ENCODE measurements at places on chromosomes 1 and 21.

GRCh38 chr1:227318016-227318852 is at the start of gene CDC42BPA:
CDC42BPA (minus strand) TSS chr1:227318492; CDS start chr1:227317182, 1,310 bp downstream.
- peak; percentile 95 for DNase-seq

DNA sequence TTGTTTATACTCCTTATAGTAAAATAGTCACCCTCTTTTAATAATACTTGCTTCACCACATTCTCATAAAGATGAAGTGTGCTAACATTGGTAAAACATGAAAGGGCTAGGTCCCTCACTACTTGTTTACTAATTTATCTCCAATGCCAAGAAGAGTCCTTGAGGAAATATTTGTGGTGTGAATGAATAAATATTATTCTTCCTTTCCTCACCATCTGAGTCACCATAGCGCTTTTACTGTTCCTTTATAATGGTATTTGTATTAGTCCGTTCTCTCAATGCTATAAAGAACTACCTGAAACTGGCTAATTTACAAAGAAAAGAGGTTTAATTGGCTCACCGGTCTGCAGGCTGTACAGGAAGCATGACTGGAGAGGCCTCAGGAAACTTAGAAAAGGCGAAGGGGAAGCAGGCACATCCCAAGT is 222.8 kb upstream of the ZRANB2 start:
- DNase-seq = no peak

- no peak for DNase-seq
Measured at GRCh38 chr1:165858967-165859845, 31.8 kb downstream of the UCK2 start.

DNA sequence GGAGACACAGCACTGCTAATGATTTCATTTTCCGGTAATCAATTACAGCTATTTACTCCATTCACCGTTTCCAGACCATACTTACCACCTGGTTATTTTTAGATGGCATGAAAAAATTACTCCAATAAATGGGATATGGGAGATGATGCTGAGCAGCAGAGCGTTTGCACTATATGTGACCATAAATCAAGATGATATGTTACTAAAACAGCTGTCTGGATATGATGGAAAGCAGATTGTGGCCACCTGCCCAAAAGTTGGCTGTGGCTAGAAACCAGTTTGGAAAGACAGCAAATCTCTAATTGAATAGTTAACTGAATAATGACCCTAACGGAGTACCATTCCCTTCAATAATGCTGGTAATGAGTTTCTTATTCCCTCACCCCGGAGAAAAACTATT is 22.5 kb upstream of the KCTD3 start:
- no peak for DNase-seq

- DNase-seq = no peak
Measured at GRCh38 chr1:165117482-165117881, 239.0 kb downstream of the LMX1A start.

- DNase-seq = no peak
Measured at GRCh38 chr1:24803987-24804530, 58.8 kb downstream of the CLIC4 start.

All from adipocyte (in vitro differentiated cells).